Forelimb muscle (tissue), 1 donor: ENCODE measurements at places on chromosomes 5 and 9.

- no peak for DNase-seq
These were observed 159.7 kb downstream of the TLE1 start for GRCh38 chr9:81529556-81530193.

DNA sequence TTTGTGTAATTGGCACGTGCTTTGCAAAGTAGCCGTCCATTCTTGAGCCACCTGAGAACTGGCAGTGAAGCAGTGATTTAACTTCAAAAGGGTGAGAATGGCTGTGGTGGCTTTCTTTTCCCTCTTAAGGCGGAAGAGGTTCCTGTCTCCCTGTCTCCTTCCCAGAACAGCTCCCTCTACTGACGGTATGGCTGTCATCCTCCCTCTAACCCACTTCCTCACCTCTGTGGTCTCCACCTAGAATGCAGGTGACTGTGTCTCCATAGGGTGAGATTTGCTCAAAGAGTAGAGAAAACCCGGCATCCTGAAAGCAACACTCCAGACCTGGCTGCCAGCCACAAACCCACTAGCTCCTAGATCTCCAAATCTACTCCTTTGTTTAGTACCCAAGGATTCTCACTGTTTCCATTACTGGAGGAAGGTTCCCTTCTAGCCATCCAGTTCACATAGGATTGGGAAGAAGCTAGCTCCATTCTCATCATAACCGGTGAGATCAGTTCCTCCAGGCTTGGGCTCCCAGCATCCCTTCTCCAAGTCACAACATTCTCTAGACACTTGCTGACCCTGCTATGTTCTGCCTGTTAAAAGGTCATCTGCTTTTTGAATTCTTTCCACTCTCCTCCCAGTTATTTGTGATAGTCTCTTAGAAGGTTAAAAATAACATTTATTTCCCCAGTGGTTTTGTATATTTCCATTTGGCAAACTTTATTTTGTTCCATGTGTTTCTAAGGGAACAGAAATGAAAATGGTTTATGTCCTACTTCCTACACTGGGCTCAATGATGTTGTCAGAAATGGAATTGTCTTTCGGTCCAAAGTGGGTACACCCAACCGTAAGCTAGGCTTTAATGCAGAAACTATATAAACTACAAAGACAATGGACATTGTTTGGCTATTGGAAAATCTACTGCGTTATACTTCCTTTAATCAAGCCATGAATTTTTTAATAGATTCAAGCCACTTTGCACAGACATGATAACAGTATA lies 269.4 kb downstream of the CWC27 start:
- no peak for DNase-seq

DNA sequence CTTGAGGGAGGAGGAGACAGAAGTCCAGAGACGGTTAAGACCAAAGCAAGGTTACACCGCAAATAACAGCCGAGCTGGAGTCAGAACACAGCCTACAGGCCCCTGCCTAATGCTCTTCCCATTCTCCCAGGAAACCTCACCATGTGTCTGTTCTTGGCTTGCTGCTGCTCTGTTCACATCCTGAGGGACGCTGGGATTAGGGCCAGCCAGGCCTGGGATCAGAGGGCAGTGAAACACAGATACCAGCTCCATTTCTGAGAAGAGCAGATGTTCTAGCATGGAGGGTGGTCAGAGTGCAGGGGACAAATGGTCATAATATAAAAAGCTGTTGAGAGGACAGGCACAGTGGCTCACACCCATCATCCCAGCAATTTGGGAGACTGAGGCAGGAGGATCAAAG lies 124.8 kb upstream of the LARP1 start:
- no peak for DNase-seq

DNA sequence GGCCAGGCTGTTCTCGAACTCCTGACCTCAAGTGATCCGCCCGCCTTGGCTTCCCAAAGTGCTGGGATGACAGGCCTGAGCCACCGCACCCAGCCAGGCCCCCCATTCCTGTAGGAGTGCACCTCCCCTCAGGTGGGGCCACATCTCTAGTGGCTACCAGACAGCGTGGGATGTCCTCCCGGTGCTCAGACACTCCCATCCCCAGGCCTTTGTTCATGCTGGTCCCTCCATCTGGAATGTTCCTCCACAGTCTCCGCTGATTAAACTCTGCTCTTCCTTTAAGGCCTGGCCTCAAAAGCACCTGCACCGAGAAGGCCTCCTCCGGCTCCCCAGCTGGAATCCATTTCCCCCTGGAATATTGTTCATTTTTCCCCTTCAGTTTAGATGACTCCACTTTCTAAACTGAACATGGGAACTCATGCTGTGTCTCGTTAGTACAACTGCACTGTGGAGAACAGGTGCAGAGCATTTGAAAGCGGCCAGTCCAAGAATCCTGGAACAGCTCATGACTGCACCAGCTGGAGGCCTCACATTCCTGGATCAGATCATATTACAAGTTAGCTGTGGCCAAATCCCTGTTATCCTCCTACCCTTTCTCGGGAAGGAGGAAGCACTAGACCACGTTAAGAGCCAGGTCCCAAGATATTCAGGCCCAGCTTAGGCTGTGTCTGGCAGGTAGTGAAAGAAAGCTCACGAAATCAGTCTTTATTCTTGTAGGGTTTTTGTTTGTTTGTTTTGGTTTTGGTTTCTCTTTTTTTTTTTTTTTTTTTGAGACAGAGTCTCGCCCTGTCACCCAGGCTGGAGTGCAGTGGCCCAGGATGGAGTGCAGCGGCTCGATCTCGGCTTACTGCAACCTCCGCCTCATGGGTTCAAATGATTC lies 10.8 kb upstream of the PRRC2B start:
- peak; percentile 82 for DNase-seq

DNA sequence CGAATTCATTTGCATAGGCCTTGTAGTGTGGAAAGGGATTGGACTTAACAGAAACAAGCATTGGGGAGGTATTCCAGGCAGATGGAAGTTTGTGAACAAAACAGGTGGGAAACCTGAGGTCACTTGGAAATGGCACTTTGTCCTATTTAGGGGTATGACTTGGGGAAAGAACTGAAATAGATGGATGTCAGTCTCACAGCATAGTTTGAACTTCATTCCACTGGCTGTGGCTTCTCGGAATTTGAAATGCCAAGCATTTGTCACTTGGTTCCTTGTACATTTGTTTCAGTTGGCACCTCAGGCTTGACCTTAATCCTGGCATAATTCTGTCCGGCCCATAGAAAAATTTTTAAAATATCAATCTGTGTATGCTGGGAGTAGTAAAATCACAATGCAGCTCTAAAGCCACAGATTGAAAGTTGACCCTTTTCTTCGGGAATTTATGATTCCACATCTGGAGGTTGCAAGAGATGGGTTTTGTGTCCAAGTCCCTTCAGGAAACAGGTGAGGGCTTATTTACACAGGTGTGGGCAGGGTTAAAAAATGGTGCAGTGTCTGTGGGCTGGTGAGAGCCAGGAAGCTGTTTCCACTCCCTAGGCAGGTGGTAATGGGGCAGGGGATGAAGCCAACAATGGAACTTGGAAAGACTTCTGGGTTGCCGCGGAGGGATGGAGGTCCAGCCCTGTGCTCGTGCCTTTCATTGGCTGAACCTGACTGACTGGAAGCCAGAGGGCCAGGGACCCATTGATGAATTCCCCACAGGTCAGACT lies 39.2 kb upstream of the PDE8B start:
- DNase-seq = no peak
